ENCODE measurements at places on chromosomes 11 and 22.

GRCh38 chr11:117997823-117998579, 11.8 kb downstream of the IL10RA start:
- DNase-seq, result no peak

GRCh38 chr11:76672431-76673175, 2.1 kb upstream of the LRRC32 start:
- DNase-seq, result no peak

DNA sequence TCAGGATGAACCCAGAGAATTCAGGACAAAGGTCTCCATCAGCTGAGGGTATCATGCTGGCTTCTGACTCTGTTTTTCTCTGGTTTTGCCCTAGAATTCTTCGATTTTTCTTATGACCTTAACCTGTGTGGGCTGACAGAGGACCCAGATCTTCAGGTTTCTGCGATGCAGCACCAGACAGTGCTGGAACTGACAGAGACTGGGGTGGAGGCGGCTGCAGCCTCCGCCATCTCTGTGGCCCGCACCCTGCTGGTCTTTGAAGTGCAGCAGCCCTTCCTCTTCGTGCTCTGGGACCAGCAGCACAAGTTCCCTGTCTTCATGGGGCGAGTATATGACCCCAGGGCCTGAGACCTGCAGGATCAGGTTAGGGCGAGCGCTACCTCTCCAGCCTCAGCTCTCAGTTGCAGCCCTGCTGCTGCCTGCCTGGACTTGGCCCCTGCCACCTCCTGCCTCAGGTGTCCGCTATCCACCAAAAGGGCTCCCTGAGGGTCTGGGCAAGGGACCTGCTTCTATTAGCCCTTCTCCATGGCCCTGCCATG, 16.8 kb downstream of the SERPING1 start:
- DNase-seq, result no peak

- DNase-seq, result no peak
These were observed 138.5 kb downstream of the SWAP70 start for GRCh38 chr11:9802291-9802861.
